Stimulated activated CD4-positive, alpha-beta T cell treated with anti-CD3 and anti-CD28 coated beads, Interleukin-1b, Interleukin-23, amount 100 ng/mL, for 4 hours (primary cell): ENCODE measurements at places on chromosomes 1 and 21.

- DNase-seq = no peak
These were observed 300.8 kb downstream of the DISC1 start for GRCh38 chr1:231927431-231927830.

GRCh38 chr1:4047666-4048065 is 147.6 kb upstream of the C1orf174 start:
- no peak for DNase-seq

GRCh38 chr1:6307099-6307498 is 46.2 kb upstream of the GPR153 start:
- DNase-seq = no peak

- DNase-seq = no peak
These were observed 251.5 kb downstream of the DYRK1A start for GRCh38 chr21:37618081-37618480.
